NAMALWA (cell line): ENCODE measurements at places on chromosomes 7 and 10.

DNA sequence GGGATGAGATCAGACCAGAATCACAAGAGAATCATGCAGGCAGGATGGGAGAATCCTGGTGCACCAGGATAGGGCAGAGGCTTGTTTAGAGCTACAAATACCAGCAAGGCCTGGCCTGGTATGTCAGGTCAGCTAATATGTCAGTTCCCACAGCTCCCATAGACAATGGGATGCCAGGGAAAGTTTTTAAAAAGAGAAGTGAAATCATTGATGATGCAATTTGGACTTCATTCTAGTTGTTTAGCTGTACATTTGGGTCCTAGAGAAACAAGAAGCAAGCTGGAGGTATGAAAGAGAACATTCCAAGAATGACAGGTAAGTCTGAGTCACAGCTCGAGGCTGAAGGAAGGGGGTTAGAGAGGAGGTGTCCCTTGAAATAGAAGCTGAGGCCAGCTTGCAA lies 45.2 kb downstream of the GPR141 start:
- no peak for DNase-seq

DNA sequence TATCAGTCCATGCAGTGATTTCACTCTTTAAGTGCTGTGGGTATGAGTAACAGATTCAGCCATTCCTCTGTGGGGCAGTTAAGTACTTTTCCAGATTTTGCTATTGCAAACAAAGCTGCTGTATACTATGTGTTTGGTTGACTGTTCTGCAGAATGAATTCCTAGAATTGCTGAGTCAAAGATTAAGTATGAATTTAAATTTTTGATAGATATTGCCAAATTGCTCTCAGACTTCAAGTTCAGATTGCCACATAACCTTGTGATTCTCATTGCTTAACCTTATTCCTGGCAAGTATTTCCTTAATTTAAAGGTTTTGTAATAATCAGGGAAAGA lies 21.6 kb upstream of the SAR1A start:
- no peak for DNase-seq

DNA sequence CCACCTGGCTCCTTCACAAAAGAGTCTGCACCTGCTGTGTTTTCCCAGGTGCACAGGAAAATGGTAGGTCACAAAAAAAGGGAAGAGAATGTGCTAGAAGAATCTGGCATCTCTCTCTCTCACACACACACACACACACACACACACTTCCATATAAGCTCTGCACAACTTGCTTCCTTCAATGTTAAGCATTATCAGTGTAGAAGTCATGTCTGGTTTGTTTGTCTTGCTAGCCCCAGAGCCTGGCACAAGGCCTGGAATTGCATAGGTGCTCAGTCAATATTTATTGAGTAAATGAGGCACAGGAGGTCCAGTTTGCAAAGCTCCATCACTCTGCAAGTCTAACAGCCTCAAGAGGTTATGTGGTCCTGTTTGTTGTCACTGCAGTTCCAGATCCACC lies 867.3 kb upstream of the AUTS2 start:
- no peak for DNase-seq

DNA sequence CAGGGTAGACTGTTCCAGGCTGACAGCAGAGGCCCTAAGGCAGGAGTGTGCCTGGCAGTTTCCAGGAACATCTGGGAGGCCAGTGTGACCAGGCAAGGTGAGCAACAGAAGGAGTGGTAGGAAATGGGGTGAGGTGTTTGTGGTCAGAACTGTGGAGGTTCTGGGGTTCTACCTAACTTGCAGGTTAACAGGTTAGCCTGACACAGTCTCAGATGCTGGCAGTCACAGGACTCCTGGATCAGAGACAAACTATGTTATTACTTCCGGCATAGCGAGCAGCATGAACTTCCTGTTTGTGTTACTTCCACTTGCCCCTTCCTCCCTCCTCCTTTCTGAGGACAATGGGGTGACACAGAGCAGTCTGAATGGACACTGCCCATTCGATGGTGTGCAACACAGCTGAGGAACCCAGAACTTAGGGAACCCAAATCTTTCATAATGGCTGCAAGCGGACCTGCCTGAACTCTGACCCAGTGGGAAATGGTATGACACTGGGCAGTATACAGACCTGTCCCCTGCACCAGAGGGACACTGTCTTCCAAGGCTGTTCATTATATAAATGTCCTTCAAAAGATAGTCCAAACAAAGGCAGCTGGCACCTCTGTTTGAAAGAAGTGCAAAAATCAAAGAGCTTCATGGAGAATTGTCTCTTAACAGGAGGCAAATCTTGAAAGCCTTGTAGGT lies 3.9 kb upstream of the SAR1A start:
- peak; percentile 47 for DNase-seq

DNA sequence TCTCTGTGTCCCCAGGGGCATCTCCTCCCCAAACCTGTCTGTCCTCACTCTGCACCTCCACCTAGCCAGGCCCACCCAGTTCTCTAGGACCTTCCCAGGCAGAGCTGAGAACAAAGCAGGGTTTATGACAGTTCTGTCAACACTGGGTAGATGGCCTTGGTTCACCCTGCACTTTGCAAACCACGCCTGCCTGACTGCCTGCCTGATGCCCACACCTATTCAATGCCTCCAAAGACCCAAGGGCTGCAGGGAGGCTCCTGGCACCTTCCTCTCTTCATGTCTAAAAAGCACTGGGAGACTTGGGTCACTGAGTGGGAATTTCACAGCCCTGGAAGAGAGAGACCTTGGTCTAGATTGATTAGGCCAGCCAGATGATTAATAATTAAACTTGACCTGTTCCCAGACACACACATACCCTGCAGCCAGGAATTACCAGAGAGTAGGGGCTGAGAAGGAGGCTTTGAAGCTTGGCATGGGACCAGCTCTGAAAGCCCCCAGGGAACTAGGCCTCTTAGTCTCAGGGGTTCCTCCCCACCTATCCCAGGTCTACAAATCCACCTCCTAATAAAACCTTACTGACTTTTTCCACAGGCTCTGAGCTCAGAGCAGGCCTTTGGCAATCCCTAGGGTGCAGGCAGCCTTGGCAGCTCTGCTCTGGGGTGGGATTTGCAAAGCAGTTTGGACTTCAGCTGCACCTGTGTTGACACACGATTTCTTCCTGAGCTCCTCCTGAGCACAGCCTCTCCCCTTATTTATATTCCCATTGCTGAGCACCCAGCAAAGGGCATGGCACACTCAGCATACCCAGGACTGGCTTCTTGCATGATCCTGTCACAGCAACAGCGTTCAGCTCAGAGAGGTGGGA lies 25.7 kb upstream of the PDCD4 start:
- no peak for DNase-seq

DNA sequence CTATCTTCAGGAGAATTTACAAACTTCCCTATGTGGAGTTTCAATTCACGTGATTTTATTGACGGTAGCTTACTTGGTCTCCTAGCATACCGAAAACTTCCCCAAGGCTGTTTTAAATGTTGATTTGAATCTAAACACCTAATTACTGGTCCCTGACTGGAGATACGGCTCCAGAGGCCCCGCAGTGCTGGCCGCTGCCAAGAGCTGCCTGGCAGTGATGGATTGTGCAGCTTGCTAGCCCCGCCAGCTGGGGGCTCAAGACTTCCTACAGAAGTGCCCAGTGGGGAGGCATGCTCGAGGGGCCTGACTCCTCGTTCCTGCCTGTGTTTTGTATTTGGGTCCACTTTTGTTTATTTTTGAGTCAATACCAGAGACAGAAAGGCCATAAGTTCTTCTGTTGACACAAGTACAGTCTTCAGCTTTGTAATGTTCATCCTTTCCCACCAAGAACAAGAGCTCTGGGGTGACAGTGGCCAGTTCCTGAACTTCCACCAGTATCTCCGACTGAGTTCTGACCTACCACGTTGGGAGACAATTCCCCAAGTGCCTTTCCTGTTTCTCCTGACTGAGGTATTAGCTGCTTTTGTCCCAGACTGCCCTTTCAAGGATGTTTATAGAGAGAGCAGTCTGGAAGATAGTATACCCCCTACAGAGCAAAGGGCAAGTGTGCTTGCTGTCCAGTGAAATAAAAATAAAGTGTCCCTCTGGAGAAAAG lies 80.7 kb upstream of the CXCL12 start:
- no peak for DNase-seq

DNA sequence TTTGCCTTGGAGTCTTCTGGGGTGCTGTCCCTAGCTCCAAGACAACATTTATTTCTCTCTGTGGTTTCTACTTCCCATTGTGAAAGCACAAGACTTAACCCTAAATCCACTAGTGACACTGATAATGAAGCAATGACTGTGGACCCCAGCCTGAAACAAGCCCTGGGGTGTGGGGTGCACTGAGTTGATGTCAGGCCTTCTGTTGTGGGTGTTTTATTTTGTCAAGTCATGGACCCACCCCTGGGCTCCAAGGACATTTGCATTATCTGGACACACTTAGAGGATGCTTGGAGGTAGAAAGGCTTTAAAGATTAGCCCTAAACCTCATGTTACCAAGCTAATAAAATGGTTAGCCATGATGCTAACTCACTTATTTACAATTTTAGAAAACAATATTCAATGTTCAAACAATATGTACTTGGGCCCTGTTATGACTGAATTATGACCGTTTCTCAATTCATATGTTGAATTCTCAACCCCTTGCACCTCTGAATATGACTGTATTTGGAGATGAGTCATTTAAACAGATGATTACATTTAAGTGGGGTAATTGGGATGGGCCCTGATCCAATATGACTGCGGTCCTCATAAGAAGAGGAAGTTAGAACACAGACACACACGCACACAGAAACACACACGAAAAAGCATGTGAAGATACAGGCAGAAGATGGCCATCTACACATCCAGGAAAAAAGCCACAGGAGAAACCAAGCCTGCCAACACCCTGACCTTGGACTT lies 137.2 kb upstream of the IGFBP3 start:
- DNase-seq, result no peak

- DNase-seq, result no peak
These were observed 111.2 kb downstream of the SEM1 start for GRCh38 chr7:96598421-96598820.
